ENCODE measurements at places on chromosomes 3 and 15.

- DNase-seq: no peak
Measured at GRCh38 chr3:42129014-42129953, 38.1 kb downstream of the TRAK1 start.

- DNase-seq: peak; percentile 74
Measured at GRCh38 chr15:64740311-64741170, 34.8 kb downstream of the RBPMS2 start.

- DNase-seq: no peak
Measured at GRCh38 chr15:93803421-93804152, 427.8 kb upstream of the MCTP2 start.

- peak; percentile 54 for DNase-seq
Measured at GRCh38 chr15:70362886-70363285, 265.2 kb upstream of the TLE3 start.
